ENCODE measurements at places on chromosomes 13 and 19.

DNA sequence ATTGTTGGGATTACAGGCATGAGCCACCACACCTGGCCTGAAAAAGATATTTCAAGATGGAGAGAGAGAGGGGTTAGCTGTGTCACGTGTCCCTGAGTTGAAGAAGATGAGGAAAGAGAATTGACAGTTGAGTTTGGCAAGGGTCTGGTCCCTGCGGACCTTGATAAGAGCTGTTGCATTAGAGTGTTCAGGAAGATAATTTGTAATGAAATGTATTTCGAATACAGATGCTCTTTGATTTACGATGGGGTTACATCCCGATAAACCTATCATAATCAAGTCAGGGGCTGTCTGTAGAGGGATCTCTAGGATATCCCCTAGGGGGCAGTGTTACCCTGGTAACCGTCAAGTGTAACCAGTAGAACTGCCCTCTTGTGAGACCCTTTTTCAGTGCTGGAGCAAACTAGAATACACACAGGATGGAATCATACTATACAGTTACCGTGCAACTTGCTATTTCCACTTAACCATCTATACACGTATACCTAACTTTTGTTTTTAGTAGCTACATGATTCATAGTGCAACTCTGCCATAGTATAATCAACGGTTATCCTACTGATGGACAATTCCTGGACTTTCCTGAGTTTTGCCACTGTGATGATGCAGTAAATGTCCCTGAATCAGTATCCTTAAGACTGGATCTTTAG lies 1.5 kb upstream of the ELOF1 start:
- peak; percentile 9 for DNase-seq

DNA sequence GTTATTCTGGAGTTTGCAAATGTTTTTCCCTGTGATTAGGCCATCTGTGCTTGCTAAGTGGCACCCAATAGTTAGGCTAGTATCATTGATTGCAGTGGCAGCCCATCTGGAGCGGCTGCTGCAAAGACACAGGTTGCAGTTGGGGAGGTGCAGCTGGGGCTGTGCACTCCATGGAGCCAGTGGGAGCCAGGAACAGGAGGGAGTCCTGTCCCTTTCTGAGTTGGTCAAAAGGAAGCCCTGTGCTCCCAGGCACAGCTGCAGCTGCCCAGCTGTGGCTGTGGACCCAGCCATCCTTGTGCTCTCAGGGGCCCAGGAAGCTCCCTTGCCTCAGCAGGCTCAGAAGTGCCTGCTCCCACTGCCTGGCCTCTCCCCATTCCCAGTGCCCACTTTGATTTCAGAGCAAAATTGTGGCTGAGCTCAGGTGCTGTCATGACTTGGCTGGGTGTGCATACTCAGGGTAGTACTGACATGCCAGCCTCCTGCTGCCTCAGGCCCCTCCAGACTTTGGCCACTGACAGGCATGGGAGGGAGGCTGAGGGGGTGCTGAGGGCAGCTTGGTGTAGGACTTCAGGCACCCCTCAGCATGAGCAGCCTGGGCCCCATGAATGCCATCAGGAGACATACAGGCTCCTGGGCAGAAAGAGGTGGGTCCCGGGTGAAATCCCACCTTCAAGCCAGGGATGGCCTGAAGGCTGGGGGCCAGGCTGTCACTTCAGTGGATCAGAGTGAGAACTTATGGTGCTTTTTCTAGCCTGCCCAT lies 270.6 kb downstream of the PCDH20 start:
- no peak for DNase-seq

- no peak for DNase-seq
Observed at GRCh38 chr13:52711286-52711685, 28.3 kb downstream of the CNMD start.

GRCh38 chr19:44344255-44344654 lies 12.2 kb downstream of the ZNF112 start:
- no peak for DNase-seq

DNA sequence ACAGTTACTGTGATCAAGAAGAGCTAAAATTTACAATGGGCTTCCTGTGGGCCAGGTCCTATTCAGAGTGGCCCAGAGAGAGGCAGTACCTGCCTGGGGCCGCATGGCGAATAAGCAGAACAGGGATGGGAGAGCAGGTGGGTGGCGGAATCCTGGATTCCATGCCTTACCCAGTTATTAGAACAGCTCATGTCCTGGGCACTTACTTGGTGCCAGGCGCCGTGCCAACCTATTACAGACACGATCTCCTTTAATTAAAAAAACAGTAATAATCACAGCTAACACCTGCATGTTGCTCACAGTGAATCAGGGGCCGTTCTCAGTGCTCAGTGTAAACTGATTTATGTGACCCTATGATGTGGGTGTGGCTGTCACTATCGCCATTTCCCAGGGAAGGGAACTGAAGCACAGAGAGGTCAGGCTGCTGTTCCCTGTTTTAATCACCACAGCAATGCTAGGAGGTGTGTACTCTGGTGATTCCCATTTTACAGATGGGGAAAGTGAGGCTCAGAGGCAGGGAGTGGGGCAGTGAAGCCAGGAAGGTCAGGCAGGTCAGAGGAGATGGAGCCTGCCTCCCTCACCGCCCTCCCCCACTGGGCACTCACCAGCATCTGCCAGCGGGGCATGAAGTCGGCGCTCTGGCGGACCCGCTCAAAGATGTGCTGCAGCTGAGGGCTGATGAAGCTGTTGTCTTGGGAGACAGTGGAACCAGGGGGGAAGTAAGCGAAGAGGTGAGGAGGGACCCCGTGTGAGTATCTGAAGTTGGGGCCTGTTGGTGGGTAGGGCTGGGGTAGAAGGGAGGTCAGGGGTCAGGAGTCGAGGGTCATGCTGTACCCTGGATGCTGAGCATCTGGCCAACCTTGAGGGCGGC lies 12.0 kb downstream of the COQ8B start:
- no peak for DNase-seq

- no peak for DNase-seq
Observed at GRCh38 chr13:74919914-74920313, 562.1 kb downstream of the TBC1D4 start.

Measured in hippocampal formation (tissue), 2 donors.